NCI-H2081 treated with DMSO at 0.1 percent for 48 hours (cell line): ENCODE measurements at places on chromosomes 13 and 19.

GRCh38 chr13:60150538-60150937, 13.2 kb downstream of the DIAPH3 start:
- DNase-seq, result no peak

DNA sequence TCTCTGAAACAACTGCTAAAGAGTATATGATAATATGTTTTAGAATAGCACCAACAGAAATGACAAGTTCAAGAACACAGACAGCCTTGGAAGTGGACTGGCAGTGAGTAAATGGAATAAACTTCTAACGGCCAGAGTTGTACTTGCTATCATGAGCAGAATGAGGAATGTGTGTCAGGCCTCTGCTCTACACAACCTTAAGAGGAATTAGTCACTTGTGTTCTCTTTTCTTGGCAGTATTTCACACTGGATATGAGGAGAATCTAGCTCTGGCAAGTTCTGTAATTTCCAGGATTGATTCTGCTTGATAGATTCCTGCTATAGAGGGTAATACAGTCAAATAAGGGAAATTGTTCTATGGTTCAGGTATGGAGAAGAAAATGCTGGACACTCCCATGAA, 757.3 kb downstream of the EFNB2 start:
- DNase-seq, result no peak

GRCh38 chr19:5621945-5622464, 571 bp downstream of the SAFB2 start:
- no peak for DNase-seq

DNA sequence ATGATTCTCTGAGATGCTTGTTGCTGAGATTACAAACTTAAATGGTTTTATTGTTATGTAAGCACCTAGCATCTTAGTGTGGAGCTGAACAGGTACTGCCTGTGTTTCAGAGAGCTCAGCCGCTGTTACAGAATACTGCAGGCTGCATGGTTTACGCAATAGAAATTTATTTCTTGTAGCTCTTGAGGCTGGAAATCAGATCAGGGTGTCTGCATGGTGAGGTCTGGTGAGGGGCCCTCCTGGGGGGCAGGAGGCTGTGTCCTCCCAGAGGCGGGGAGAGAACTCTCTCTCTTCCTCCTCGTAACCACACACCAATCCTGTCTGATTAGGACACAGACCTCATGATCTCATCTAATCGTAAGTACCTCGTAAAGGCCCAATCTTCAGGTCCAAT, 13.1 kb downstream of the ATP11A start:
- DNase-seq, result no peak

DNA sequence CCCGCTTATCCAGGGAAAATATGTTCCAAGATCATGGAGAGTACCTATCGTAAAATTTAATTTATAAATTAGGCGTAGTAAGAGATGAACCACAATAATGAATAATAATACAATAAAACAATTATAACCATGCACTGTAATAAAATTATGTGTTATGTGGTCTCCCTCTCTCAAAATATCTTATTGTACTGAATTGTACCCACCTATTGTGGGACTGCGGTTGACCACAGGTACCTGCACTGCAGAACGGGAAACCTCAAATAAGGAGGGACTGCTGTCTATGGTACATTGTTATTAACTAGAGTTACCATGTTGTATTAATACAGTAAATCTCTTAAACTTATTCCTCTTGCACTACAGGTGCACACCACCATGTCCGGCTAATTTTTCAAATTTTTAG, 5.3 kb upstream of the KLK12 start:
- no peak for DNase-seq

GRCh38 chr13:112254900-112255299, 121.3 kb upstream of the SPACA7 start:
- no peak for DNase-seq
